ENCODE measurements at places on chromosomes 1 and 21.

DNA sequence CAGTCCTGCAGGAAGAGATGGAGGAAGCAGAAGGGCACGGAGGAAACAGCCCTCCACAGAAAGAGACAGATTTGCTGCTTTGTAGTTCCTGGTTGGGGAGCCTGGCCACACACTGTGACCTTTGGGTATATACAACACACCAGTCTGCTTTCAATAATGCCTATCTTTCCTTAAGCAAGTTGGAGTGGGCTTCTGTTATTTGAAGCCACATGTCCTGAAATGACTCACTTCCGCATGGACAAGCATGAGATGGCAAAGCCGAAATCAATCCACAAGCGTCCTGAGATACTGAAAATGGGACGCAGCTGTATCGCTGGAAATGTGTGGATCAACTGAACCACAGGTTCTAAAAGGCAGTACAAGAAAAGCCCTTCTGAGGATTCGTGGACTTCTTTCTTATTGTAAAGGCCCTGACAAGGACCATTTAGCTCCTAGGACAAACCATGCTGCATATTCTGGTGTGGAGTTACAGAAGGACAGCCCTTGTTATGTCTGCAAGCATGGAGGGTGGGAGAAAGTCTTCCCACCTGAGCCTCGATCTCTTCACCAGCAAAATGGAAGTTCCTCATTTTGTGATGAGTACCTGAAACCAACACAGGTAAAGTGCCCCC lies 22.7 kb upstream of the FHAD1 start:
- DNase-seq, result no peak

GRCh38 chr1:85264150-85264549 lies 4.7 kb upstream of the C1orf52 start:
- DNase-seq, result no peak

DNA sequence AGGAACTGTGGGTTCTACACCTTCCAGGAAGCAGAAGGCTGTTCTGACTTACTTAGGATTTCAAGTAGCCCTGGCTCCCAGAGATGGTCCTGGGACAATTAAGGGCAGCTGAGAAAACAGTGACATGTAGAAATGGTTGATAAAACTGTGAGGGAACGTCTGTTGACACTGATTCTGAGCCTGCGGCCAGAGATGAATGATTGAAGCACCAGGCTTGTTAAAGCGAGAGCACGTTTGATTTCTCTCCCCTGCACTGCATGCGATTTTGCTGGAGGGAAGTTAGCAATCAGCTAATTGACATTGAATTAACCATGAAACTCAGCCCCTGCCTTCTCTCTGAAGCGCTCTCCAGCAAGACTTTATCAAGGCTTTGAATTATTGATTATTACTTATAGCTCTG lies 29.9 kb upstream of the POU3F1 start:
- peak; percentile 69 for DNase-seq

DNA sequence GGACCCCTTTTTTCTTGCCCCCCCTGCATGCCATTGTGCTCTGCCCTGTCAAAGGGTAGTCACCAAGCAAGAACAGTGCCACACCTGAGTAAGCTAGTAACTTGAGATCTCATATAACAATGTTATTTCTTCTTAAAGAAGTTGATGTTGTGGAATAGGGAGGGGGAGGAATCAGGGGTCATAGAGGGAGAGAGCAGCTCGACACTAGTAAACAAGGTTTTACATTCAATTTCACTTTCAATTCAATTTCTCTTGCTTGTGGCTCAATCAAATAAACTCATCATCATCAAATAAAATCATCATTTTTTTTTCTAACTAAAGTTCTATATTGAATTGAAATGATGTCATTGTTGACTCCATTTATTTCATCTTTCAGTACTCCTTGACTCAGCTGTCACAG lies 106.4 kb downstream of the CRB1 start:
- no peak for DNase-seq

- DNase-seq, result no peak
Measured at GRCh38 chr1:244065063-244065793, 14.1 kb downstream of the ZBTB18 start.

DNA sequence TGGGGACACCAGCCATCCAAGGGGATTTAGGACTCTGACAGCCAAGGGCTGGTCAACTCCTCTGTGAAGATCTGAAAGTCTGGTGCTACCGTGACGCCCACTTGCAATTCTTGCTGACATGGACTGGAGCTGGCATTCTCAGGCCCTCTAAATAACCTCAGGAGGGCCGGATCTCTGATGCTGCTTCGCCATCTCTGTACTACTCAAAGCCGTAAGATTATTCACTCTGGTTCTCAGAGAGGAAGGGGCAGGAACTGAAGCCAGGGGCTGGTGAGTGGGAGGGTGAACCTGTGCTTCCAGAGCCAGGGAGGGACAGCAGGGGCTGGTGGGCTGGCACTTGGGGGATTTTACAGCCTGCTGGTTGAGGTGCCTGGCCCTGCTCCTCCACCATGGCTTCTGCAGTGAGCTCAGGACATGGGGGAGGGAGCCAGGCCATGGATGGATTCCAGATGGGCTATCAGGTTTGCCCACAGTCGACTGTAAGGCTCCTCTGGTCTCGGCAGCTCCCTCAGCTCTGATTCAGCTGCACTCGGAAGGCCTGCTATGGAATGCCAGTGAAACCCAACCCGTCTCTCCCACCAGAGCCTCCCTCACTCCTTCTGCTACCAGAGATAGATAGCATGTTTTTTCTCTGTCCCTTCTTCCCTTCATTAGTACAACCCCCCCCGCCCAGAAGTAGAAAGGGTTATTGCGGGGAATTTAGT lies 84.5 kb downstream of the PLXNA2 start:
- DNase-seq, result no peak

GRCh38 chr1:187264995-187265602 lies 436.4 kb downstream of the PLA2G4A start:
- DNase-seq, result peak; percentile 90

DNA sequence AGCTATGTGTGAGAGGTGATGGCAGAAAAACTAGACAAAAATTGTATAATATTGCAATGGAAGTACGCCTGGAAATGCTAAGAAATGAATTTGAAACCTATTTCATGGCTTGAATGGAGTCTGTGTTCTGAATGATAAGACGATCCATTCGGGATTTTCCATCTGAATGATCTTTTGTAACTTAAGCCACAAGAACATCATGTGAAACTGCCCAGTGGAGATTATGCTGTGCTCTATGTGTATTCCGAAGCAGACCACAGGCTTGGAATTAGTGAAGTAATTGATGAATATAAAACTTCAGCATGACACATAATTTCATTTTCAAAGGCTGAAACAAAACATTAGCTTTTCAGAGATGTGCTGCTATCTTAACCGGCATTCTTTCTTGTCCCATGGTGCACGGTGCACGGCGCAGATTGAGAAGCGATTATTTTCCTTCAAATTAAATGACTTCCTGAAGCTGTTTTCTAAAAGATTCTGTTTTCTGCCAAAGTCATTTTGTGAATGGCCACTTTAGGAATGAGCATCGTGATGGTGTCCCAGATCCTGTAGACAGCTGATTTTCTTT lies 652.9 kb downstream of the PLA2G4A start:
- DNase-seq, result no peak

GRCh38 chr1:96544831-96545221 lies 176.8 kb upstream of the PTBP2 start:
- no peak for DNase-seq

DNA sequence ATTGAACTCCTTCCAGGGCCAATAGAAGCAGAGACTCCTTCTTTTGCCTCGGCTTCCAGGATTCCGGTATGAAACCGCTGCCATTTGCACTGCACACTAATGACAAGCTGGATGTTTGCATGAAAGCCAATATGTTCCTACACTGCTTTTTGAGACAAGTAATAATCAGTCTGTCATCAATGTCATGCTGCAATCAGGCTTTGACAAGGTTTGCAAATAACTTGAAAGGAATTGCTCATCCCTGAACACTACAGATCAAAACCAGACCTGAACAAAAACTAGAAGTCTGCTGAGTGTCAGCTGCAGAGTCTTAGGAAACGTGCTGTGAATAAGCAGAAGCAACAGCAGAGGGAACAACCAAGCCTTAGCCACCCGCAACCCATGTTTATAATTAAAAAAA lies 720.7 kb upstream of the CXADR start:
- DNase-seq, result no peak

- no peak for DNase-seq
Measured at GRCh38 chr1:115257591-115257990, 80.5 kb downstream of the NGF start.

GRCh38 chr1:25523542-25523941 lies 19.9 kb upstream of the LDLRAP1 start:
- no peak for DNase-seq

- no peak for DNase-seq
Measured at GRCh38 chr1:51922040-51922439, 43.5 kb upstream of the NRDC start.

DNA sequence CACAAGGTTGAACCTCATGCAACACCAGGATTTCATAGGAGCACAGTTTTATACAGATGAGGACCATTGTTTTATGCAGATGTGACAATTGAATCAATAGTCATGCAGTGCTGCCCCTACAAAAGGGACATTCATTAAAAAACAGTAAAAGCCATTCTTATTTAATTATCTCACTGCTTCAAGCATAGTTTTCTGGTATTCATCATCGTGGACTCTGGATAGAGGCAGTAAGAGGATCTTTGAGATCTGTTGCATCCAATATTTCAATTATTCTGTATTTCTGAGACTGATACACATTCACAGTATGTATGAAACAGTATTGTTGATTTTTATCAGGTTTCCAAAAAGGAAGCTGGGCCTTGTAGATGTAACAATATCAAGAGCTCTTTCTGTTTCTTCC lies 237.6 kb downstream of the RYR2 start:
- no peak for DNase-seq

DNA sequence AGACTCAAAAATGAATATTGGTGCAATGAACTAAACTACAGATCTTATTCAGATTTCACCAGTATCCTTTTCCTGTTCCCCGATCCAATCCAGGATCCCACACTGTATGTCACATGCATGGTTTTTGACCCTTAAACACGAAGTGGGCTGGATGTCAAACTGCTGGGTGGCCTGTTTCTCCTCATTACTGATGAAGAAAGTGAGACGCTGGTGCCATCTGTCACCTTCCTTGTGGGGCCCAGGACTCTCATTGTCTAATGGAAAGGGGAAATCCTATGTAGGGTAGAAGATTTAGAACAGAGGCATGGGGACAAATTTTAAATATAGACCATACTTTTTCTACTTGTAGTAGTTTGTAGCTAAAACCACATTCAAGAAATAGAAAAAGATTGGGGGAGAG lies 56.2 kb downstream of the DISC1 start:
- DNase-seq, result no peak

- DNase-seq, result peak; percentile 49
Measured at GRCh38 chr1:9101510-9102146, 27.3 kb downstream of the GPR157 start.

DNA sequence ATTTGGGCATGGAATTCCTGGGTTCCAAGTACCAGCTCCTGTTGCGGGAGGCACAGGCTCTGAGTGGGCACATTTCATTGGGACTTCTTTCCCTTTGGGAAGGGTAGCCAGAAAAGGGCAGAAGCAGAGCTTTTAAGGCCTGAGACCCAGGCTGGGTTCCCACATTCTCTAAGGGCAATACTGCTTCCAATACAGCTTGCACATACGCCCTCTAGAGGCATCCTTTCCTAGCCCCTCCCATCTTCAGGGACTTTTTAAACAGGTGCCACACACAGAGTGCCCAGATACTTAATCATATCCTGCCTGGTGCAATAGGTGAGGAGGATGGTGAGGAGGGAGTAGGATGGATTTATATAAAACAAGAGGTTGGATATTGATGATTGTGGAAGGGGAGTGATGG lies 5.7 kb downstream of the GPR88 start:
- DNase-seq, result peak; percentile 4

- no peak for DNase-seq
Measured at GRCh38 chr1:145871994-145872924, 13.4 kb upstream of the PIAS3 start.

DNA sequence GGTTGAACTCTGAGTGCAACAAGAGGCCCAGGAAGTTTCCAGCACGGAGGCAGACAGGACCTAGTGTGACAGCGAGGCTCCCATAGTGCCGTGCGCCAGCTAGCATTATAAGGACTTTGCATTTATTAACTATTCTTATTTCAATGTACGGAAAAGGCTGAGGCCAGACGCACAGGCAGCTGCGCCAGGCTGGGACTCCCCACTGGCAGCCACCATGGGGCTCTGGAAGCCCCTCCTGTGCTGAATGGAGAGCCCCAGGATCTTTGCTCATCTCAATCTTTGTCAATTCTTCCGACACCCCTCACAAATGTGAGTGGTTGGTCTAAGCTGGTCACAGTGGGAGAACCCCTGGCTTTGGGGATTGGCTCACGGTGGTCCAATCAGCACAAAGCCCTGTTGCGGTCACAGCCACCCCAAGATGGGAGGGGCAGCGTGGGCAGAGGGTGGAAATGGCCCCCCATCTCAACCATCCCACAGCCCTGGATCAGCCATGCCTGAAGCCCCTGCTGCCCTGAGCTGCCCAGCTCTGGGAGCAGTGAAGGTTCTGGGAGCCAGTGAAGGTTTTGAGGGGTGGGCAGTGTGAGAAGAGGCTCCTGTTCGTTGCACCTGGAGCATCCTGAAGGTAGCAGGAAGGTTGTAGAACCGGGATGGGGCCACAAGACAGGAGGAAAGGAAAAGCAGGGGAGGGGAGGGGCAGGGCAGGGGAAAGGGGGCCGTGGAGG lies 59.5 kb upstream of the ADARB1 start:
- no peak for DNase-seq

- no peak for DNase-seq
Measured at GRCh38 chr1:197065559-197065958, 1.5 kb downstream of the F13B start.

DNA sequence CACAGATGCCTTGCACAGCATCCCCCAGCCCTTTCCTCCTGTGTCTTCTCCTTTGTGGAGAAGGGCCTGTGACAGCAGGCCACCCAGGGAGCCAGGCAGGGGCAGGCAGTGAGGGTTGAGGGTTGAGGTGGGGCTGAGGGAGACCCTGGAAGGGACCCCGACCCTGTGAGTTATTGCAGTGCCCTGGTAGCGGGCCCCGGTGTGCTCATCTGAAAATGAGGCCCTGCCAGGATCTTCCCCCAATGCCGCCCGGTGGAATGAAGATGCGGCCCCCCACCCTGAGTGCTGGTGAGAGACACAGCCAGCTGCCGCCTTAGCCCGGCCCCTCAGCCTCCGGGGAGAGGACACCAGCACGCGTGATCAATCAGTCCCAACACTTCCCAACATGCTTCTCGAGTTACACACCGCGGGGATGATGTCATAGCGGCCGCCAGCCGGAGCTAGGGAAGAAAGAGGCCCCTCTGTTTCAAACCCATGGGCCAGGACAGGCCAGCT lies 36.2 kb upstream of the ACTRT2 start:
- DNase-seq, result no peak
